GM23338 (cell line): ENCODE measurements at places on chromosomes 1 and 21. TPM values are rescaled to one million over a fixed set of nuclear protein-coding genes. Genes with fewer than 3 reads are reported as not detected.

KLF17 gene
- not detected in 2 replicates for total RNA-seq

DNA sequence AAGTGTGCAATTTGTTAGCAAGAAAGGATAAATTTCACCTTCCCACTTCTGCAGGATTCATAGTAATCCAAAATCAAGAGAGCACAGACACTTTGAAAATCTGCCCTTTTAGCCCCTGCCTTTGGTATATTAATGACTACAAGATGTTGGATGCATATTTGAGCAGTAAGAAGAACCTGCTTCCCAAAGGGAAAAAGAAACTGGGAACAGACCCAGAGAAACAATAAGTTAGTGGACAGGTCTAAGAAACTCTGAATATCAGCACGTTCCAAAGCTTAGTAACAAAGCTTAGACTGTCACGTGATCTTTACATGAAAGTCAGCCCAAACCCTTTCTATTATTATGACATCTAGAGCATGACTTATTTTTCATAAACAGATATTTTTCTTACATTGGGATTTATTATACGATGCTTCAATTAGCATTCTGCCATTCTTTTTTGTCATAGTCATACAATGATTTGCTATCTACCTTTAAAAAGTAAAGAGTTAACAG lies 390.9 kb upstream of the ADGRL2 start:
- DNase-seq, result no peak

GRCh38 chr1:16677552-16678431 lies 11.0 kb upstream of the RNU1-3 start:
- peak; percentile 81 for DNase-seq

GRCh38 chr1:198179556-198179981 lies 22.8 kb downstream of the NEK7 start:
- DNase-seq, result no peak

HUNK gene
- total RNA-seq, result 5.1 and 14.8 TPM in 2 replicates
